ENCODE measurements at places on chromosomes 3 and 15. TPM values are rescaled to one million over a fixed set of nuclear protein-coding genes. Genes with fewer than 3 reads are reported as not detected.

The GABRA5 gene
- total RNA-seq, result 1.6 TPM

The DTWD1 gene
- 31.8 TPM for total RNA-seq

The TJP1 gene
- total RNA-seq, result 53.2 TPM

The GOLGA6A gene
- total RNA-seq, result 1.0 TPM

The BTBD1 gene
- total RNA-seq, result 99.7 TPM

The SLC9C1 gene
- 1.0 TPM for total RNA-seq

The CHL1 gene
- 9.9 TPM for total RNA-seq

The CATSPER2 gene
- 3.1 TPM for total RNA-seq

The PTPRG gene
- 48.5 TPM for total RNA-seq

The PLA2G4D gene
- not detected for total RNA-seq

The RAD51 gene
- 1.6 TPM for total RNA-seq
